ENCODE measurements at places on chromosomes 1 and 21.

DNA sequence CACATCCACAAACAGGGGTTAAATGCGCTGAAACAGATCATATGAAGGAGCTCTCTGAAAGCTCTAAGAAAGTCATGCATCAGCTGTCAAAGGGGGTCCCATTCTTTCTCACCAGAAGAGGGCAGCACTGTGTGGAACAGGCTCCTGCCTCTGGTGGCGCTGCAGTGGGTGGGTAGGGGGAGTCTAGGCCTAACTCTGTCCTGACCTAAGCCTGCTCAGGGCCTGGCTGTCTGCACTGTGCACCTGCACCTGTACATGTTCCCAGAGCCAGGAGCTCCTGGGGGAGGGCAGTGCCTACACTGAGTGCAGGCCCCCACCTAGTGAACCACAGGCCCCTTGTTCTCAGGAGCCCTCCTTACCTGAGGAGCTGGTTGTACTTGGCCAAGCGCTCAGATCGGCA, 16.0 kb downstream of the ENO1 start:
- no peak for DNase-seq

GRCh38 chr1:30295674-30296073, 427.7 kb downstream of the MATN1 start:
- no peak for DNase-seq

DNA sequence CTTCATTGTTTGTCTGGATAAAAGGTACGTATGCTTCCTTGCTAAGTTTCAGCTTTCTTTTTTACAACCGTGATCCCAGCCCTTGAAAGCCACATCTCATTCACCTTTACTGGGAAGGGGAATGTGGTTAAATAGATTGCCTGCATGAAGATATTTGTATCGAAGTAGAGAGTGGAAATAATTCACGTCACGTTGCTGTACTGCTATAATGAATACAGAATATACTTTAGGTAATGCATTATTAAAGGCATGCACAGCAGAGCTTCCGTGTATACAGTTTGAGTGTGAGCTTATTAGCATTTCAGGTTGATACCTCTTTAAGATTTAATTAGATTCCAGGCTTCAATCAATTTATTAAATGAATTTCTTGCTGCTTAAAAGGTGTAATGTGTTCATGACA, 153.8 kb downstream of the HHAT start:
- no peak for DNase-seq

DNA sequence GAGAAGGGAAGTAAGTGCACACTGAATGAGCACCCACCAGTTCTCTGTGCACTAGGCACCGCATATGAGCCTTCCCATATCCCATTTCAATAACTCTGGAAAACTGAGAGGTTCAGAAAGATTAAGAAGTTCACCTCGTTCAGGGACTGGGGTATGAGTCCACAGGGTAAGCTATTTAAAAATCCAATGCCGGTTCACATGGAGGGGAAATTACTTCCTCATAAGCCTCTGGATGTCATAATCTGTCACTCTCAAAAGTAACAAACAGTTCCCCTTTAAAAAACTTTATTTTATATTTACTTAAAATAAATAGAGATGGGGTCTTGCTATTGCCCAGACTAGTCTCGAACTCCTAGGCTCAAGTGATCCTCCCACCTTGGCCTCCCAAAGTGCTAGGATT, 1.9 kb downstream of the OR2B11 start:
- DNase-seq = no peak

DNA sequence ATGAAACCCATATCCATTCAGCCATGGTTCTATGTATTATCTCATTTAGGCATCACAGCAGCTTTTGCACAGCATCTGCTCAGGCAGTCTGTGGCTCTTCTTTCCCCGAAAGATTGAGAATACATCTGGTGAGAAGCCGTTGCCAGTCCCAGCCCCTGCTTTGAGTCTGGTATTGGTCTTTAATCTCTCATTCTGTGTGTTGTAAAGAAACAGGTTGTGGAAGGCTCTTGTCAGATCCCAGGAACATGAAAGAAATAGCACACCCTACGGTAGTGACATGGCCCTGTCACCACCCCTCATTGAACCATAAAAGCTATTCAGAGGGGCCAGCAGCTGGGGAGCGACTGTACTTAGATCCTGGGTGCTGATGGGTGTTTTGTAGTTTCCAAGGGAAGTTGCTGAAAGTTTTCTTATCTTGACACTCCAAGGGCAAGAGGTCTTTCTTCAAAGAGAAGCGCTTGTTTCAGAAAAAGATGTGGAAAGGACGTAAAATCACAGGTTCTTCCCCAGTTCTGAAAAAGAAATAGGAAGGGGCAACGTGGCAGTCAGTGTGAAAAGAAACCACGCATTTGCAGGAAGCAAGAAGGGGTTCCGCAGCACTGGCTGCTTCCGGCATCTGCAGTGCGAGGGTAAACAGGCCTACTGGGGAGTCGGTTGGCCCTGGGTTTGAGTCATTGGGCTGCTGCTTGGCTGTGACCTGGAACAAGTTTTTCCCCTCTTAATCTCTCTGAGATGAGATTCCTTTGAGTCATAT, 145.0 kb downstream of the DHRS3 start:
- DNase-seq = no peak
